ENCODE measurements at places on chromosomes 3 and 15.

- no peak for DNase-seq
Observed at GRCh38 chr3:176916777-176917176, 280.5 kb downstream of the TBL1XR1 start.

DNA sequence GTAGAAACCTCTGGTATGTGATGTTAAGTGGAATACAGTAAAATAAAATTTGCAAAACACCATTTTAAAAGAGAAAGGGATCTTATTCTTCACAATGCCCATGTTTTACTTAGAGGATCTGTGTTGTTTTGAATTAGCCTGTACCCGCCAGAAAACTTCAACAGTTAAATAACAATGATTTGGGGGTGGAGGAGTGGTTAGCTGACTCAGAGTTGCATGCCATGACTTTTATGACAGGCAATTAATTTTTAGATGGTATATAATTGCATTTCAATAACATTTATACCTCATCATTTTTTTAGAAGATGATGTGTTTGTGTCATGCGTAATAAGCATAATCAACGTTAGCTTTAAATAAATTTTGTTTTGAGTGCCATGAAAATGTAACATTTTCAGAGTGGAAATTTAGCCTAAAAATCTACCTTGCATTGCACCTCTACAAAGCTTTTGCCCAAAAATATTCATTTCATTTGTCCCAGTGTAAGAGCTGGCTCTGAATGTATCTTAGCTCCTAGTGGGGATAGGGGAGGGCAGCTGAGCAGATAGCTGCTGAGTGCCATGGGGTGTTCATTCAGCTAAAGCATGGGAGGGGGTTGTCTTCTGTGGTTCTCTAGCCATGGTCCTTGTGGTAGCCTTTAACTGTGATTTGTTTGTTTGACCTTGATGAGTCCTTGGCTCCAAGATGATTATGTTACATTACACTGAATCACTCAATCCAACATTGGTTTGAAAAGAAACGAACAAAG is 379.8 kb downstream of the LPP start:
- no peak for DNase-seq

- peak; percentile 14 for DNase-seq
Observed at GRCh38 chr15:65304381-65305149, at the start of gene RNU5B-1. RNU5B-1 (plus strand) TSS chr15:65304677.

- peak; percentile 19 for DNase-seq
Observed at GRCh38 chr3:168545591-168545990, 449.9 kb upstream of the GOLIM4 start.

DNA sequence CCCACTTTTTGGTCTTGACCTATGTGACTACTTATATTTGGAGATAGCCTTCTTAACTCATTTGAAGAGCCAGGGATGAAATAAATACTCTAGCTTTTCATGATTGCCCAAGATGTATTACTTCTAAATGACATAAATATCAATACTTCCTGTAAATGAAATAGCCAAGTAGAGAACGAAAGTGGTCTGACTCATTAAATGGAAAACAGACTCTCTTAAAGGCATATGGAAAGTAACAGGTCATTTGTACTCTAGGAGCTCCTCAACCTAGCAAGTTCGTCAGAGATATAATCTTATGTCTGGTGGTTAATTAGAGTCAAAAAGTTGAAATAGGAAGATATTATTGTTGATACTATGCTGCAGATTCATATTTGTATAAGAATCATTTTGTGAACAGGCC is 1105.4 kb downstream of the TUSC7 start:
- no peak for DNase-seq

DNA sequence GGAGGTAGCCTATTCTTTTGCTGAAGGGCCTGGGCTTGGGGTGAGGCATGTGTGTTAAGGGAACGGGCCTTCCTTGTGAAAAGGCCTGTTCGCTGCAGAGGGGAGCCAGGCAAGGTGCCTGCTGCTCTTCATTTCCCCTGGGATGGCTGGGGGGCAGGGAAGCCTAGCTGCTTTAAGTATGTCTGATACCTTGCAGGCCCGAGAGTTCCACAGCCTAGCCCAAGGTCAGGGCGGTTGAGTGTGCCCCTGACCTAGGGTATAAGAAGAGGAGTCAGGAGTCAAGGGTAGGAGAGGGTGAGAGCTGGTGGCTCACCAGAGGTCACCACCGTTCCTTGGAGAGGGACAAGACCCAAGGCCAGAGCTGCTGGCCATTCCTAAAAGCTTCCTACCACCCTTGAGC is 46.6 kb downstream of the UMPS start:
- no peak for DNase-seq

- DNase-seq = no peak
Observed at GRCh38 chr3:13134879-13135206, 61.6 kb upstream of the IQSEC1 start.

DNA sequence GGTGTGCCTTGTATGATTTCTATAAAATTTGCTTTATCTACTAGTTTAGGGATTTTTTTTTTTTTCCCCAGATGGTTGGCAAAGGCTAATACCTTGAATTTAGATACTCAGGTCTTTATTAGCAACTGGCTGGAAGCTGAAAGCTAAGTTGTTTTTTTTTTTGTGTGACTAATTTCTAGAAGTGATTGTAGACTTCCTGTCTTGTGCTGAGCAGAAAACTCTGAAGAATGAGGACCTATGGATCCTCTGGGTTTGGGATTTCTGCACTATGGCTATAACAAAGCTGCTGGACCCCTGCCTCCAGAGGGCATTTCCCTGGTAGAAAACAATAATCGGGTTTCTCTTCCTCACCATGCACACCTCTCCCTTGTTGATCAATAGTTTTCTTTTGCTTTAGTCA is 10.0 kb downstream of the ARIH2 start:
- DNase-seq = no peak

- no peak for DNase-seq
Observed at GRCh38 chr3:58989955-58990354, 59.9 kb downstream of the CFAP20DC start.

GRCh38 chr3:72232777-72233176 is 447.8 kb upstream of the PROK2 start:
- DNase-seq = no peak

- no peak for DNase-seq
Observed at GRCh38 chr15:68868296-68868695, 47.6 kb upstream of the ANP32A start.

- no peak for DNase-seq
Observed at GRCh38 chr3:39408493-39409372, 2.2 kb downstream of the RPSA start.

GRCh38 chr3:188742755-188743550 is 428.8 kb upstream of the TPRG1 start:
- DNase-seq = no peak

DNA sequence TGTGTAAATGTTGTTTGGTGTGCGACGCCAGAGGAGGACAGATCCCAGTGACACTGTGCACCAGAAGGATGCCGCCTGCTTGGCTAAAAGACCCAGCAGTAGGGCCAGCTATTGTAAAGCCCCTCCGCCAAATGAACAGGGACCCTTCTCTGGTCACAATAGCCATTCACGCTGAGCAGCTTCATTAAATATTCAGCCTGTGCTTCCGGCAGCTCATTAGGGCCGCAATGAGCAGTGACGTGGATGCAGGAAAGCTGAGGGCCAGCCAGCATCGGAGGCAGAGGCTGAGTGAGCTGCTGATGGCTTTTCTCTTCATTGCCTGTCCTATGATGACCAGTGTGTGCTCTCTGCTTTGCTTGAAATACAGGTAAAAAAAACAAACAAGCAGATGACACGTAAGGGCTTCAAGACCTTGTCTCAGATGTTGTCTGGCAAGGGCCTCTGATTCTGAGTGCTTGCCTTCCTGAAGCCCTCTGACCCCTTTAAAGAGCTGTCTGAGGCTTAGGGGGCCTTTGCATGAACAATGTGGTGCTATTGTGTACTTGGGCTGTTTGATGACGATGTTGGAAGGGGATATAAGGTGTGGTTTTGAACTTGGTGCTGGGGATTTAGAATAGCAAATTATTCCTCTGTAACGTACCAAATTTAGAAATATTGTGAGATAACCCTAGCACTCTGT is 130.4 kb downstream of the FEZF2 start:
- DNase-seq = no peak

GRCh38 chr3:113312416-113312815 is 101.1 kb downstream of the BOC start:
- no peak for DNase-seq

DNA sequence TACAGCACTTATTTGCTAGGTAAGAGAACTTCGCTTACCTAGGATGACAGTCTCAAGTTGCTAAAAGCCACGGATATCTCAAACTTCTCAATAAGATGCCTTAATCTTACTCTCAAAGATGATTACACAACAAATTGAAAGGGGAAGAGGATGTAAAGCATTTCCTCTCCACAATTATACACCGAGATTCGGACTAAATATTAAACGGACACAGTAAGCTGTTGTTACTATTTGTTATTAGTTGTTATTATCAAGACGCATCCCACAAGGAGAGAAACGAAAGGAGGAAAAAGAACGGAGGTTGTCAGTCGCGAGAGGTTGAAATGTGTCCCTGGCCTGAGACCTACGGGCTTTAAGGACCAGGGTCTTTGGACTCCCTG is 660 bp downstream of the ZNF106 start:
- DNase-seq = no peak

- DNase-seq = no peak
Observed at GRCh38 chr3:18900994-18901393, 247.3 kb upstream of the KCNH8 start.

- DNase-seq = no peak
Observed at GRCh38 chr15:69499521-69500211, 47.0 kb downstream of the RPLP1 start.

GRCh38 chr3:184314700-184315542 is 515 bp downstream of the EIF4G1 start:
- peak; percentile 18 for DNase-seq

DNA sequence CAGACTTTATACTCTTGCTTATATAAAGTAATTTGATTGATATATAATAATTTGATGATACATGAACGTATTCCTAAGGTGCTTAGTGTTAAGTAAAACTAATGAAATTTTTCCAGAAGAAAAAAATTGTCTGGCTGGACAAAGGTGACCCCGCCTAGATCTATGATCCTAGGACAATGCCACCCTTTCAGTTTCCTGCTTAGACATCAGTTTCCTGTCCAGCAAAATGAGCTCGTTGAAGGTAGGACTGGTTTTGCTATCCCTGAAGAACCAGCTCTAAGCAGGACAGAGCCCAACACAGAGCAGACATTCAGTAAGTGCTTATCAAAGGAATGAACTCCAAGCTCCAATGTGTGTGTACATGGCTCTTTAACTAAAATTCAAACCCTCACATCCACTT is 80.8 kb upstream of the SNTN start:
- no peak for DNase-seq

DNA sequence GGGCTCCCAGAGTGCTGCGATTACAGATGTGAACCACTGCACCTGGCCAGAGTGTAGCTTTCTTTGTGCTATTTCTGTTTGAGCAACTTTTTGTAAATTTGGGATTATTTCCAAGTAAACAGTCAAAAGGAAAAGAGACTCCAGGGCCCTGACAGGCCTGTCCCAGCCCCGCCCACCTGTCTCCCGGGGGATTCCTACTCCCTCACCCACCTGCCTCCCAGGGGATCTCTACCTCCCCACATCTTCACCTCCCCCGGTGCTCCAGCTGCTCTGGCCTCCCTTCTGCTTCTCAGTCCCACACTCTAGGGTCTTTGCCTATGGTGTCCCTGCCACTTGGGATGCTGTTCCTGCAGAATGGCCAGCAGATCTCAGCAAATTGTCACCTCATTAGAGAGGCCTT is 7.0 kb downstream of the RHCG start:
- DNase-seq = no peak

GRCh38 chr3:58874795-58875194 is 175.0 kb downstream of the CFAP20DC start:
- DNase-seq = no peak

GRCh38 chr15:72560458-72560857 is 86.3 kb downstream of the ARIH1 start:
- no peak for DNase-seq

DNA sequence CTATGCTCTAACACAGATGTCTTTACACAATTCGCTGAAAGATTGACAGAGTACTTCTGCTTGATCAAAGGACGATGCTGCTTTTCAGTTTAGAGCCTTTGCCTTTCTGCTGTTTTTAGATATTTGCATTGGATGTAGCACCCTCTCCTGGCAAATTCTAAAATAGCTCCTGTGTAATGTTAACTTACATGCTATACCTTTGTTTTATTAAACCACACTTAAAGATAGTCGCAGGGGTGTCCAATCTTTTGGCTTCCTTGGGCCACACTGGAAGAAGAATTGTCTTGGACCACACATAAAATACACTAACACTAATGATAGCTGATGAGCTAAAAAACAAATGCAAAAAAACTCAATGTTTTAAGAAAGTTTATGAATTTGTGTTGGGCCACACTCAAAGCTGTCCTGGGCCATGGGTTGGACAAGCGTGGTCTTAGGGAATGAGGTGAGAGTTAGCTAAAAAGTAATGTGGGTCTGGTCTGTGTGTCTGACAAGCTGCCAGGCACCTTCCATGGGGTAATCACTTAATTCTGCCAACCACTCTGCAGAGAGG is 62.9 kb downstream of the ATG7 start:
- DNase-seq = no peak

- DNase-seq = peak; percentile 33
Observed at GRCh38 chr3:46558184-46559043, 7.7 kb downstream of the LRRC2 start.

GRCh38 chr3:16543242-16543864 is 29.9 kb upstream of the RFTN1 start:
- DNase-seq = no peak

DNA sequence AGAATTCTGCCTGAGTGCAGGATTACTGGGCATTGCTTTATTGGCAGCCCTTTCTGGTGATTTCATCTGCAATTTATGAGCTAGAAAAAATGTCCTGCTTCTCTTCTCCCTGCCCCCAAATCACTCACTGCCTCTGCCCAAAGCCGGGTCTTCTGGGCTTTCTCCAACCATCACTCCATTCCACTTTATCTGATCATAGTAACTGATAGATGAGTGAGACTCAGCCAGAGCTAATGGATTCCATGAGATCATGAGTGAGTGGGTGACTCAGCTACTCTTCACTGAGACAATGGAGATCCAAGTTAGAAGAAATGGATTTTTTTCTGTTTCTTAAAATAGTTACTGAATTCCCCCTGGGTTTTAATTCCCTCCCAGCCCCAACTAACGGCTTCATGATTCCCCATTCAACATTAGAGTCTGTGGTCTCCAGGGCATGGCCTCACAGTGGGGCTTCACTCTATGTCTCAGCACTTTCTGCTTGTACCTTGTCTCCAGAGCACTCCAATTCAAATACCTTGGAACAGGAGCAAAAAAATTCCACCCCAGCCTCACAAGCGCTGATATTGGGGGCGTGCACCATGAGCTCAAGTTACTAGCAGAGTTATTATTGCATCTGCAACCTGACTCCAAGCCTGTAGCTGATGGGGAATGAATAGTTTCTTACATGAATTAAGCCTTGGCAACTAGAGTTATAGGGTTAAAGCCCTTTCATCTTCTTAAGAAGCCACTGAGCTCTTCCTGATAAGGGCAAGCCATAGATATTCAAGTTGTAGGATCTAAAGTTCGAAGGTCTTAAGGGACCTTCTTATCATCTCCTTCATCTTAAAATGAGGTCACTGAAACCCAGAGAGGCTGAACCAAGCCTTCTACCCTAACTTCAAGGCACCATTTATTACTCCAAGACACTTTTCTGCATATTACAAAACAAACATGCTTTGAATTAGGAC is 85.9 kb downstream of the AGBL1 start:
- DNase-seq = no peak
